ENCODE measurements at places on chromosomes 11 and 22.

- DNase-seq, result no peak
Observed at GRCh38 chr11:130141561-130142341, 17.8 kb upstream of the ST14 start.

DNA sequence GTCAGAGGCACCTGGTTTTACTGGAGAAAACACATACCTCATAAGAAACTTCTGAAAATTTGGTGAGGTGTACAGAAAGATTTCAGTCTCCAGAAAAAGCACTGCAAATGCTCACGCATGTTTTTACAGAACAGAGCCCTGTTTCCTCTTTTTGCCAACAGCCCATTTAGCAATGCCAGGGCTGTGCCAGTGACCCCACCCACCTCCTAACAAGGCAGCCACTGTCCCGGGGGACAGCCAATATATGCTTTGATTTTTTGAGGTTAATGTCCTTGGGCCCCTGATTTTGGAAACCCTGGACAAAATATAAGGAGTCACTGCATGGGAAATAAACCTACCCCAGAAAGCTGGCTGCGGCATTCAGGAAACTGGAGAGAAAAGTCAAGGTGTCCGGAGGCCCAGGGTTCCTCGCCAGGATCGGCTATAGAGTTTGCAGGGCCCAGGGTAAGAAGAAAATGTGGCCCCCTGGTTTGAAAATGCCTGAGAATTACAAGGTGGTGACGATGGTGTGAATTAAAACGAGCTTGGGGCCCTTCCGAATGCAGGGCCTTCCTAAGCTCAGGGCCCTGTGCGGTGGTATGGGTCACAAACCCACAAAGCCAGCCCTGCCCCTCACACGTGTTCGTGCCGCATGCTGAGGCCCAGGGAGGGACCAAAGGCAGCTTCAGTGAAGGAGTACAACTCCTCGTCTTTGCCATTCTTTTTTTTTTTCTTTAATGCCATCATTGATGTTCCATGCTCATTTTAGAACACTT, 71.1 kb upstream of the WNT7B start:
- DNase-seq, result no peak

DNA sequence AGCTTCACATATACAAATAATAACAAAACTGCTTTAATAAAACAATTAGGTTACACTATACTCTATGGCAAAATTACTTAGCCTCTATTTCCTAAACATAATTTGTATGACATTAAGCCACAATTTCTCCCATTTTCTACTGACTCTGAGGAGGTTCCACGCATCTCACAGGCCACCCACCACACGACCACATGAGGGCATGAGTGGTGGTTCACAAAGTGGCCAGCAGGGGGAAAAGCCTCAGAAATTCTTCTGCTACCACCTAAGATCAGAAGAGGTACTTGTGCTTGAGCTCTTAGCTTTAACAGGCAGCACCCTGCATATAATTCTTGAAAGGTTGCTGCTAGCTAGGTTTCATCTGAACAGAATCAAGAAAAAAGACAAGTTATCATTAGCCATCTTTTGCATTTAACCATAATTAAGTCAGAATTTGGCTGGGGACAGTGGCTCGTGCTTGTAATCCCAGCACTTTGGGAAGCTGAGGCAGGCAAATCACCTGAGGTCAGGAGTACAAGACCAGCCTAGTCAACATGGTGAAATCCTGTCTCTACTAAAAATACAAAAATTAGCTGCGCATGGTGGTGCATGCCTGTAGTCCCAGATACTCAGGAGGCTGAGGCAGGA, 7.7 kb downstream of the LPXN start:
- no peak for DNase-seq

GRCh38 chr11:5269715-5270147, at the start of gene HBE1:
Gene HBE1, minus strand, starts transcription at chr11:5269945. Its CDS starts 55 bp downstream, at chr11:5269890.
- DNase-seq, result no peak

- DNase-seq, result no peak
Observed at GRCh38 chr11:59164028-59164427, 7.9 kb upstream of the DTX4 start.

DNA sequence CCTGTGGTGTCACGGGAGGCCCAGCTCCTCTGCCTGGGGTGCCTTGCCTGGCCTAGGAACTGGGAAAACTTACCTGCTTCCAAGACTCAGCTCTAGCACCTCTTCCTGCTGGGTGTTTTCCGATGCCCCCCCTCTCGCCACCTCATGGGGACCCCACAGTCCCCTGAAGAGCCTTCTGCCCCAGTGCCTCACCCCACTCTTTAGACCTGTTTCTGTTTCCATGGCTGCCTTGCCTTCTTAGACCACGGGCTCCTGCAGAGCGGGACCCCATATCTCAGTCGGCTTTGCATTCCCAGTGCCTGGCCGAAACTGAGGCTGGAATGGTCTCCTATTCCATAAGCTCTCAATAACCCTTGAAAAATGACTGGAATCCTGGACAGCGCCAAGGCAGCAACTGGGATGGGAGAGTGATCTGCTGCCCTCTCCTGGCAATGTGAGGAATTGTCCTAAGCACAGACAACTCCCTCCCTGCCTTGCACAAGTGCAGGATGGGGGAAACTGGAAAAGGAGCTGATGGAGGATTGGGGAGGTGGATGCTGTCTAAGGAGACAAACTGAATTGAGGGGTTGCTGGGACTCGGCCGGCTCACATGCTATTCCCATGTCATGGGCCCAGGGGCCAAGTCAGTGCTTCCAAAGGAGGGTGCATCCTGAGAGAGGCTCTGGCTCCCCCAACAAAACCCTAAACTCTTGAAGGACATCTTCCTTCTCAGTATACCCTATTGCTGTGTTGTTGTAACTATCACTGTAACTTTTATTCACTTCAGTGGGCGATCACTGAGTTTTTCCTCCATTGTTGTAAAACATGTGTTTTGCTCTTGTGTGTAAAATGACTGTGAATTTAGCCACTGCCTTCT, 26.6 kb upstream of the IL17RA start:
- DNase-seq, result peak; percentile 7

- DNase-seq, result no peak
Observed at GRCh38 chr11:70763606-70764005, 365.3 kb downstream of the CTTN start.

- DNase-seq, result no peak
Observed at GRCh38 chr11:108616549-108616948, 23.0 kb upstream of the EXPH5 start.

DNA sequence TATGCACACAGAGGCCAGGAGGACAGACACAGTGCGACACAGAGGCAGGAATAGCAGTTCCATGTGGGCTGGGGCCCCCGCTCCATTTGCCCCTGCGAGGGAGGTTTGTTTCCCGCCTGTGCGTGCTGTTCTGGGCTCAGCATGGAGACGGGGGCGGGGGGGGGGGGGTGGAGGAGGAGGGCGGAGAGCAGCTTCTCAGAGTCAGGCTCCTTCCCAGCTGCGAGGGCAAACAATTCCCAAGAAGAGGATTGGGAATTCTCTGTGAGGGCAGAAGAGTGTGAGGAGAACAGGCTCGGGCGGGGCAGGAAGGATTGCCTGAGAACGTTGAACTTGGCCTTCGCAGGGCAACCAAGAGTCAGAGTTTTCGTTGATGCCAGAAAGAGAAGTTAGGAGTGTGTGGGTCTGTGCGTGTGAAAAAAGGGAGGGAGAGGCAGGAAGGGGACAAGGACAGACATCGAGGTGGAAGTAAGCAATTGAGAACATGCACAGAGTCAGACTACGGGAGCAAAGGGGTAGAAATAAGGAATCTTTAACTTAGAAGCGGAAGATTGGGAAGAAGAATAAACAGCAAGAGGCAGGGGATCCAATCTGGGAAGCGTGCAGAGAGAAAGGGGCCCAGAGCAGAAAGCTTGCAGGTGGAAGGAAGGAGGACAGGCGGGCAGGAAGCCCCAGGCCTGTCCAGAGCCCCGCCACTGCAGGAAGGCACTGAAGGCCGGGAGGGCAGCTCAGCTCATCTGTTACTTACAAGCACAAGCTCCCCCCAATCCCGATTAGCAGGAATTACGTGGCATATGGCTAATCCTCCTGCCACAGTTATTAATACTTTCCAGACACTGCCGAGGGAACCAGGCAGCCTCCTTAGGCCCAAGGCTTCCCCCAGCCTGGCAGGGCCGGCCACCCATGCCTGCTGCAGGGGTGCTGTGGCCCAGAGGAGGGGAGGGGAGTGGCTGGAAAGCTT, 15.6 kb upstream of the JAM3 start:
- no peak for DNase-seq

DNA sequence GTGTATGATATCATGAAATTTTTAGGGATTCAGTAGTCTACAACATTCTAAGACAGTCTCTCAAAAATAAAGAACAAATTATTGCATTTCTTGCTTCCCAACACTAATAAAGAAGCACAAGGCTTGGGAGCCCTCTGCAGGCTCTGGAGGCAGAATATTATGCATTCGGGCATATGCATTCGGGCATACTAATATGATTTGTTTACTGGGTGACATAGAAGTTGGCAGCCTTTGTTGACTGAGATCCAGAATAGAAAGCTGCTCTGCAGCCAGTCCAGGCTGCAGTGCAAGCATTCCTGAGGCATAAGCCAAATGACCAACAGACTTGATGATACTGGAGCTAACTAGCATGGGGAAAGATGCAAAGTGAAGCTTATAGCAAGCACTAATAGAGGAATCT, 945.5 kb downstream of the OPCML start:
- no peak for DNase-seq

DNA sequence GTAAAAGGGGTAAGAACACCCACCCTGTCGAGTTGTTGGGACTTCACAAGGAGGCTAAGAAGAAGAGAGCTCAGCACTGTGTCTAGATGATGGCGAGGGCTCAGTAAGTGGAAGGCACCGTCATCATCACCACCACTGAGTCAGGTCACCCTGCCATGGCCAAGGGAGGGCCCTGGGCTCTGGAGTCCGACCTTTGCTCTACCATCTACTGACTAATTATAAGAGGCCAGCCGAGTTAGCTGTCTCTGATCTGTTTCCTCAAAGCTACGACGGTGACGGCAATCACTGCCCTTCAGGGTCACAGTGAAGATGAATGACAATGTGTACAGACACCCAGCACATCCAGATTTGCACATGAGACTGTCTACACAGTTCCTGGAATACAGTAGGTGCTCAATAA, 29.3 kb downstream of the KIAA0930 start:
- DNase-seq, result no peak

- DNase-seq, result no peak
Observed at GRCh38 chr22:46984751-46985506, 222.5 kb downstream of the TBC1D22A start.

DNA sequence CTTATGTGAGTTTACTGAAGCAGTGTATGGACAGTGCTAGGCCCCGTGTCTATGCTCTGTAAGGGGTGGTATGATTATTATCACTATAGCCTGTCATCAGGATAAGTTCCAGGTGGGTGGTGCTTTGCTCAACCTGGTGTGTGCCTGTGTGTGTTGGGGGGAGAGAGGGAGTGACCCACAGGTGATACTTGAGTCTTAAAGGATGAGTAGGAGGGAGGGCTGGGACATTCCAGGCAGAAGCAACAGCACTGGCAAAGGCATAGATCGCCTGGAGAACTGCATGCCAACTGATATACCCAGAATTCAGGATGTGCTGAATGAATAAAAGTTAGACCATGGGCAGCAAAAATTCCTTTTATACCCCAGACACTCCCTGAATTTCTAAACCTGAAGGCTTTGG, 4.5 kb downstream of the KIAA1671 start:
- DNase-seq, result no peak

DNA sequence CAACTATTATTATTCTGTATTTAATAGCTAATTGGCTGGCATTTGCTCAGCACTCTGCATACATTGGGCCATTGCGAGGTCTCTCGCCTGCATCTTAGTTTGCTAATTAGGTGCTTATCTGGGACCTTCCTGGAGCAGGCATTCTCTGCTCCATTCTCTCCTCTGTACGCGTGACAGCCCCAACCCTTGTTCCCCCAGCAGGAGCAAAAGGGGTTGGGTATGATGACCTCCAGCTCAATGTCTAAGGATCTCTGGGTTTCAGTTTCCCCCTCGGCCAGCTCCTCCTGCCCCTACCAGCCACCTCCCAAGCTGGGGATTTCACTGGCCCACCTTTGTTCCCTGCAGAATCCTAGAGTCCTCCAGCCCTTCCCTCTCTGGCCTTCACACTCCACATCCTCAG, 9.7 kb upstream of the LGALS2 start:
- DNase-seq, result no peak

- peak; percentile 43 for DNase-seq
Observed at GRCh38 chr11:16148301-16148931, 207.9 kb downstream of the SOX6 start.

GRCh38 chr22:40241200-40241763, 63.6 kb downstream of the TNRC6B start:
- DNase-seq, result no peak

- no peak for DNase-seq
Observed at GRCh38 chr22:29716814-29717545, 2.8 kb upstream of the CABP7 start.

DNA sequence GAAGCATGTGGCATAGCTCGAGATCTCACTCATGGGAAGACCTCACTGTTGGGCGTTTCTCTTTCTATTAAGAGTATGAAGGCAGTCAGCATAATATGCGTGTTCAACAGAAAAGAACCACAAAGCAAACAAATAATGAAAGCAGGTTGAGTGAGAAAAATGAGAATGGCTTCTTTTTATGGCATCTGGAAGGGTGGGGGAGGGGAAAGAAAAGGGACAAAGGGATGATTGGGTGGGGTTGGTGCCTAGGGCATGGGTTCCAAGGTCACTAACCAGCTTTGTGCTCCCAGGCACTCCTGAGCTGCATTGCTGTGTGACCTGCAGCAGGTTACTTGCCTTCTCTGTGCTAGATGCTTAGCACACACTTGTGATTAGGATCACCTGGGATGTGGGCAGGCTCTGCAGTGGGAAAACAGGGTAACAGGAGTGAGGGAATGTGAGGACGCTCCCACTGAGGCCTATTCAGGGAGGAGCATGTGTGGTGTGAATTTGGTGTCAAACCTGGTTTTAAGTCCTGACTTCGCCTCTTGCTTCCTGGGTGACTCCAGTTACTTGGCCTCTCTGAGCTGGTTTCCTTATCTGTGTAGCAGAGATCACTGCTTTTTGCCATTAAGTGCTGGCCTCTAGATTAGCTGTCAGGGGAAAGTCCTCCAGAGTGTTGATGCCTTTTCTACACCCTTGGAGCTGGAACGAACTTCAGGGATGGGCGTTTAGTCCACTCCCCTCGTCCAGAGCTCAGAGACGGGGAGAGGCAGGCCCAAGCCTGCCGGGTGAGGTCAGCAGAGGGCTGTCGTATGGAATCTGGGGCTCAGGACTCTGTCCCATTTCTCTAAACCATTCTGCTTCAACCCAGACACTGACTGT, 74.8 kb downstream of the KIAA1671 start:
- no peak for DNase-seq

- no peak for DNase-seq
Observed at GRCh38 chr11:64745189-64745520, 1.2 kb upstream of the RASGRP2 start.

- DNase-seq, result no peak
Observed at GRCh38 chr22:46121523-46122287, 28.6 kb upstream of the PPARA start.

DNA sequence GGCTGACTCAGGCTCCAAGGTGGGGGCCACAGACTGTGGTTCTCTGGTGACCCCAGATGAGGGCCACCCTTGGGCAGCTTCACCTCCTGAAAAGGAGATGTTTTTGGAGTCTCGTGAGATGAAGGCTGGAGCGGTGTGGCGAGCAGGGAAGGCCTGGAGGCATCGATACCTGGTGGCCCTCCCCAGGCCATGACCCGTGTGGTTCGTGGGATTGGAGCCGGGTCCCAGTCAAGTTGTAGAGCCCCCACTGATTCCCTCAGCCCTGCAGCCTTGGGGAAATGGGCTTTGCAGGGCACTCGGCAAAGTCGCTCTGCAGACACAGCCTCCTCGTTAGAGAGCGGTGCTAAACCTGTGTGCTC, 1083.4 kb downstream of the BRD1 start:
- DNase-seq, result no peak

GRCh38 chr11:121318848-121319834, 26.6 kb downstream of the SC5D start:
- DNase-seq, result peak; percentile 31
